ENCODE measurements at places on chromosomes 11 and 22. TPM values are rescaled to one million over a fixed set of nuclear protein-coding genes. Genes with fewer than 3 reads are reported as not detected.

PRG3 gene
- total RNA-seq = not detected

POLR2F gene
- 11.9 TPM for total RNA-seq

ANGPTL5 gene
- total RNA-seq = 60.3 TPM

SLC5A4 gene
- not detected for total RNA-seq

PHOX2A gene
- not detected for total RNA-seq

FAM227A gene
- 3.1 TPM for total RNA-seq

MPZL3 gene
- 6.9 TPM for total RNA-seq

SERPIND1 gene
- total RNA-seq = not detected
